ENCODE measurements at places on chromosomes 5 and 9. TPM values are rescaled to one million over a fixed set of nuclear protein-coding genes. Genes with fewer than 3 reads are reported as not detected.

- no peak for DNase-seq
These were observed 1336.2 kb upstream of the C9orf72 start for GRCh38 chr9:28909526-28909925.

Gene NEUROG1
- polyA plus RNA-seq = not detected

- no peak for DNase-seq
These were observed 38.7 kb downstream of the NLN start for GRCh38 chr5:65760504-65761275.

Gene FAM221B
- polyA plus RNA-seq = 0.60 TPM

Gene MARCHF3
- 7.4 TPM for polyA plus RNA-seq

Gene SAXO1
- 0.14 TPM for polyA plus RNA-seq

Gene PROB1
- 3.5 TPM for polyA plus RNA-seq

DNA sequence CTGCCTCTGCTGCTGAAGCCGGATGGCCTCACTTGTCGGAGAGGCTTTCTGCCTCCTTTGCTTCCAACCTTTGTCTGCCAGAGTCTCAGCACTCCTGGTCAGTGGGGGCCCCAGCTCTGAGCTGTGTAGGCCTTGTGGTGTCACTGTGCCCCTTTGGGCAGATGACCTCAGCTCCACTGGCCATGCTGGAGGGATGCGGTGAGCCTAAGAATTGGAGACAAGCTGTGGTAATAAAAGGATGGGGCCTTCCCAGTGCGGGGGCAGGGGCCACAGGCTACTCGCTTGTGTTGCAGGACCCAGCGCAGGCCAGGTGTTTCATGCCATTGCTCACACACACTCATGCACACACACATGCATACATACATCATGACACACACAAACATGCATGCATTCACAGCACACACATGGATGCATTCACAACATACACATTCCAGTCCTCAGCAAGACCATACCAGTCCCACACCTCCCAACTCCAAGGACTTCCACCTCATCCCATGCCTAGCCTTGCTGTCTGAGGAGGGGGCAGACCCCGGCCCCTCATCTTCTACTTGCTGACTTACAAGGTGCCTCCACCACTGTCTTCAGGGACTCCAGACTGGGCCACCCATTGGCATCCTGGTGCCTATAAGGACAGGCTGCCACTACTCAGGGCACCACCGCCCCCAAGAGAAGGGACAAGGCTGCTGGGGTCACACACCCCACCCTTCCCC, 237.7 kb downstream of the SYK start:
- DNase-seq = no peak

Gene GTF2H2
- polyA plus RNA-seq = 42.3 TPM

DNA sequence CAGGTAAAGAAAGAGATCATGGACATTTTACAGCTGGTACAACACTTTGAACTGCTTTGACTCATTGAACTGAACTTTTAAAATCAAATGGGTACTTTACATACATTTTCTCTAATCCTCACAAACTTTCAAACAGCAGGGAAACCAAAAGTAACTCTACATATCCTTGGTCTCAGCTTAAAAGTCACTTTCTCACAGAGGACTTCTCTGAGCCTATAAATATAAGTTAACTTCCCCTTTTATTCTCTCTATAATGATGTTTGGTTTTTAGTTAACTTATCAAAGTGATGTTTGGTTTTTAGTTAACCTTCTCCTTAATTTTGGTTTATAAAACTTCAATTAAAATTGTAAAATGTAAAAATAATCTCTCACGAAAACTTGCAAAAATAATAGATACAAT, 209.8 kb downstream of the MCTP1 start:
- no peak for DNase-seq

Gene TUSC1
- 18.1 TPM for polyA plus RNA-seq

Gene CHSY3
- polyA plus RNA-seq = 4.8 TPM

- DNase-seq = no peak
These were observed 34.4 kb downstream of the ZNF366 start for GRCh38 chr5:72472666-72473422.

Gene SAP30L
- 45.0 TPM for polyA plus RNA-seq

Gene MED22
- 27.7 TPM for polyA plus RNA-seq

Gene DMGDH
- 26.0 TPM for polyA plus RNA-seq

Gene C9orf153
- 0.10 TPM for polyA plus RNA-seq

DNA sequence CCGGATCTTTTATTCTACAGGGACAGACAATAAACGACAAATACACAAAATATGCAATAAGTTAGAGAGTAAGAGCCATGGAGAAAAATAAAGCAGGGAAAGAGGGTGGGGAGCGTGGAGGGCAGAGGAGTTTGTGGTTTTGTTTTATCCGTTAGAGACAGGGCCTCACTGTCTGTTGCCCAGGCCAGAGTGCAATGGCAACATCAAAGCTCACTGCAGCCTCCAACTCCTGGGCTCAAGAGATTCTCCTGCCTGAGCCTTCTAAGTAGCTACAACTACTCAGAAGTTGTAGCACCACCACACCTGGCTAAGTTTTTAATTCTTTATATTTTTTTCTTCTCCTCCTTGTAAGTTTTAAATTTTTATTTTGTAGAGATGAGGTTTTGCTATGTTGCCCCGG, 54.5 kb upstream of the CTNNA1 start:
- no peak for DNase-seq

- DNase-seq = peak; percentile 36
These were observed 99.7 kb downstream of the GOLPH3 start for GRCh38 chr5:32074401-32074800.

Gene GADD45G
- 3.3 TPM for polyA plus RNA-seq

- peak; percentile 6 for DNase-seq
These were observed 1752.6 kb upstream of the C9orf72 start for GRCh38 chr9:29325894-29326293.

Gene EFNA5
- 28.4 TPM for polyA plus RNA-seq

- no peak for DNase-seq
These were observed 164.6 kb upstream of the PPP1R2B start for GRCh38 chr5:156685481-156685880.

Gene LCN10
- polyA plus RNA-seq = 1.2 TPM

Gene TMEM252
- 8.9 TPM for polyA plus RNA-seq

DNA sequence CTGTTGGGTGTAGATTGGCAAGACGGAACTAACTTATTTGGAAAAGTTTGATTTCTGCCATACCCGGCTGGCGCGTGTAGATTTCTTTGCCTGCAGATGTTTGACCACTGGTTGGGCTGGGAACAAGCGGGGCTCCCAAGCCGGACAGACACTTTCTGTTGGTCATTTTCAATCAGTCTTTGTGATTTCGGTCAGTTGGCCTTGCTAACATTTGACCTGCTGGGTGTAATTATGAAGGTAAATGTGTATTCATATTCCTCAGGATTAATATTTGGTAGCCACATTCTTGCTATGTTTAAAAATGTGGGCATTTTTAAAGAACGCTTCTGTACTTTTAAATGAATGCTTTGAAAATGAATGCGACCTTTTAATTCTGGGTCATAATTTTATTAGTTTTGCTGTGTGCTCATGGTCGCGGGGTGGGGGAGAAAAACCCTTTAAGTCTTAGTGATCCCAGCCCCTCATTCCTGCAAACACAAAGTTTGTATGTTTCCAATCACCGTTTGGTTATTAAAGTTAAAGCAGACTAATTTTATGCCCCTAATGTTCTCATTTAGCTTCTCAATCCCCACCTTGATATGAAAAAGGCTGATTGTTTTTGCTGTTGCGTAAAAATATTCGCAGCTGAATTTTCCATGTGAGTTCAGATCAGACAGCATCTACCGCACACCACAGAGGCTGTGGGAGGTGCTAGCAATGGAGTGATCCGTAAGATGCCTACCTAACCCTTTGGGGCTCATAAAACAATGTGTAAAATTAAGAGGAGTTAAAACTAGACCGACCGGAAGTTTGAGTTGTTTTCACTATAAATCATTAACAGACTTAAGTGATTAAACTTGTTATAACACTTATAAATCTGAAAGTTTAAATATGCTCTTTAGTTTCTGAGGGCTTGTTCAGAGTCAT, 1.5 kb downstream of the RASGRF2 start:
- DNase-seq = no peak

Gene ECM2
- 18.3 TPM for polyA plus RNA-seq

DNA sequence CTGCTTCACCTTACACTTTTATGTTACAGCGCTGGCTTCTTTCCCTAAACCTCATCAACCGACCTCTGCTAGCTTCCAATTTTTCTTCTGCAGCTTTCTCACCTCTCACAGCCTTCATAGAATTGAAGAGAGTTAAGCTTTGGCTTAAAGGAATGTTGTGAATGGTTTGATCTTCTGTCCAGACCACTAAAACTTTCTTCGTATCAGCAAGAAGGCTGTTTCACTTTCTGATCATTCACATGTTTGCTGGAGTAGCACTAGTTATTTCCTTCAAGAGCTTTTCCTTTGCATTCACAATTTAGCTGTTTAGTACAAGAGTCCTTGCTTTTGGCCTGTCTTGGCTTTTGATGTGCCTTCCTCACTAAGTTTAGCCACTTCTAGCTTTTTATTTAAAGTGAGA, 49.5 kb downstream of the NR3C1 start:
- no peak for DNase-seq

Gene SYK
- polyA plus RNA-seq = 32.3 TPM

DNA sequence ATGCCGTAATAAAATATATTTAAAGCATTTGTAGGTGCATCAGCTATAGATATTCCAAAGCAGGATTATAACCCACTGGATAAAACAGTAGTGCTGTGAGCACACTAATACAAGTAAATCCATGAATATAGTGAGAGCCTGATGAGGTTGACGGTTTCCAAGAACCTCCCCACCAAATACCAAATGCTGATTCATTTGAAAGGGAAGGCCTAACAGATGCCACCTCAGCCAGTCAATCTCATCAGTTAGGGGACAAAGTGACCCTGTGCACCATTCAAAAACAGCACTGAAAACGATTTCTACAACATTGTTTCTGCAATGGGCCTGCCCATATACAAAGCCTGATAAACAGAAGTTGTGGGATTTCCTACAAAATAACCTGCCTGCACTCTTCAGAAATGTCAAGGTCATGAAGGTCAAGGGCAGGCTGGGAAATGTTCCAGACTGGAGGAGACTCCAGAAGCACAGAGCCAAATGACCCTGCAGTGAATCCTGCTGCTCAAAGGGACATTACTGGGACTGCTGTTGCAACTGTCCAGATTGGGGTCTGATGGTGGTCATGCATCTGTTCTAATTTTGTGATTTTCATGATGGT, 69.6 kb downstream of the ROR2 start:
- DNase-seq = no peak

GRCh38 chr5:150001660-150002486, 1.3 kb downstream of the HMGXB3 start:
- no peak for DNase-seq

DNA sequence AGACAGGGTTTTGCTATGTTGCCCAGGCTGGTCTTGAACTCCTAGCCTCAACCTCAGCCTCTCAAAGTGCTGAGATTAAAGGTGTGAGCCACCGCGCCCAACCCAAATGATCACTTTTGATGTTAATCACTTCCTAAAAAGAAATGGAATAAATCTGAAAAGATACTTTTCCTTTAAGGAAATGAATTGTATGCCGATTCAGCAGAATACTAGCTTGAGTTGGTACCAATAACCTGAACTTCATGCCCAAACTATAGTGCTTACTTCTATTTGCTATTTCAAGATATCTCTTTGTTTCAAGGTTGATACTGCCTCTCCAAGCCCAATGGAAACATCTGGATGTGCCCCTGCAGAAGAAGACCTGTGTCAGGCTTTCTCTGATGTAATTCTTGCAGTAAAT, 4.0 kb downstream of the CCNB1 start:
- no peak for DNase-seq

GRCh38 chr5:93704996-93705395, 36.4 kb downstream of the POU5F2 start:
- DNase-seq = no peak

DNA sequence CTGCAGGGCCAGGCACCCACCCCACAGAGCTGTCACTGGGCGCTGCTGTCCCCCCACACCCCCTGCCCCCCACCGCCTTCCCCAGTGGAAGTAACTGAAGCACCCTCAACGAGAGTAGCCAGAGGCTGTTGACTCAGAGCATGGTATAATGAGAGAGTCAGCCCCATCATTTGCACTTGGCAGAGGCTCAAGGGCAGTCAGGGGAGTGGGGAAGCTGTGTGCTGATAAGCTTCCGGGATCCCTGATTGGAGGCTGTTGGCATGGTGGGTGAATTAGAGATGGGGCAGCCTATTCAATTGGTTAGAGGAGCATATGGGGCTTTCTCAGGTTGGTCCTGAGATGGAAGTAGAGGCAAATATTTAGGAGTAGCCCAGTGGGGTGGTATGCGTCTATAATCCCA, 77.1 kb upstream of the GOLM1 start:
- no peak for DNase-seq

DNA sequence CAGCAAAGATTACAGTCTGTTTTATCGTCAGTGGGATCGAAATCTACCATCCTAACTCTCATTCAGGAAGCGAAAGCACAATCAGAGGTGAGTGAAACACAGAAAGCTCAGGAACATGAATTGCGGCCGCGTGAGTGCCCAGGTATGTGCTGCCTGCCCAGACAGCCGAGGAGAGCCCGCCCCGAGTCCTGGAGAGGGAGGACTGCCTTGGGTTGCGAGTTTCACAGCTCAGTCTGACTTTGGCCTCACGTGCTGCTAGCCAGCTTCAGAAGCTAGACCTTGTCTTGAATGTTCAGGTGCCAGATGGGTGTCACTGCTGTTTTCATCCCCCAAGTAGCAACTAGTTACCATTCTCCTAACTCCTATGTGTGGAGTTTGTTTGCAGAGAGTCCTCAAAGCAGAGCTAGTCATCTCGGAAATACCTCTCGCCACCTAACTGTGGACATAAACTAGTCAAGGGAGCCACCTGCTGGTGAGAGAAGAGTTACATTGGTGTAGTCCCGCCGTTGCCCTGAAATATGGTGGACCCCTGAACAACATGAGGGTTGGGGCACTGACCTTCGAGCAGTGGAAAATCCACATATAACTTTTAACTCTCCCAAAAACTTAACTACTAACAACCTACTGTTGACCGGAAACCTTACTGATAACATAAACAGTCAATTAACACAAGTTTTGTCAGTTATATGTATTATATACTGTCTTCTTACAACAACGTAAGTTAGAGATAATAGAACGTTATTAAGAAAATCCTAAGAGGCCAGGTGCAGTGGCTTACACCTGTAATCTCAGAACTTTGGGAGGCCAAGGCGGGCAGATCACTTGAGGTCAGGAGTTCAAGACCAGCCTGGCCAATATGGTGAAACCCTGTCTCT, 80.9 kb downstream of the GOLPH3 start:
- no peak for DNase-seq

Gene PCDHGA12
- polyA plus RNA-seq = 2.4 TPM

DNA sequence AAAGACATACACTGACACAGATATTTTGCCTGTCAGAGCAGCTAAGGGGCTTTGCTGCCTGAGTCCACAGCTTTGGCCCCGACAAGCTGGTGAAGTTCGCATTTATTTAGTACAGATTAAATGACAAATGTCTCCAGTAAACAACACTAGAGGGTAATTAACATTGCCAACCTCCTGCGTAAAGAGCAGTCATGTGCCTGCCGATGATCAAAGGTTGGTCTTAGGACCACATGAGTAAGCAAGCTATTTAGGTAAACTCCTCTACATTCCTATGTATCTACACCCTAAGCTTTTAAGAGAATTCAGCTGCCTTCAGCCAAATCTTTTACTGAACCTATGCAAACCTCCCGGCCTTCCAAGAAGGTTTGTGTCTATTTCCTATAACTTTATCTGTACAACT, 73.0 kb upstream of the PJA2 start:
- no peak for DNase-seq

Measured in left renal cortex interstitium (tissue), 4 donors.